ENCODE measurements at places on chromosomes 5 and 9.

GRCh38 chr5:91141642-91142041 lies 241.5 kb downstream of the ARRDC3 start:
- no peak for DNase-seq

GRCh38 chr5:53448851-53449250 lies 31.6 kb upstream of the FST start:
- no peak for DNase-seq

- DNase-seq, result no peak
Measured at GRCh38 chr5:128483738-128484137, 54.3 kb downstream of the FBN2 start.

- no peak for DNase-seq
Measured at GRCh38 chr9:116674210-116674980, 12.7 kb upstream of the TRIM32 start.

GRCh38 chr9:117034866-117035265 lies 347.8 kb downstream of the TRIM32 start:
- DNase-seq, result peak; percentile 7

GRCh38 chr5:146586752-146587151 lies 70.8 kb upstream of the GPR151 start:
- no peak for DNase-seq

DNA sequence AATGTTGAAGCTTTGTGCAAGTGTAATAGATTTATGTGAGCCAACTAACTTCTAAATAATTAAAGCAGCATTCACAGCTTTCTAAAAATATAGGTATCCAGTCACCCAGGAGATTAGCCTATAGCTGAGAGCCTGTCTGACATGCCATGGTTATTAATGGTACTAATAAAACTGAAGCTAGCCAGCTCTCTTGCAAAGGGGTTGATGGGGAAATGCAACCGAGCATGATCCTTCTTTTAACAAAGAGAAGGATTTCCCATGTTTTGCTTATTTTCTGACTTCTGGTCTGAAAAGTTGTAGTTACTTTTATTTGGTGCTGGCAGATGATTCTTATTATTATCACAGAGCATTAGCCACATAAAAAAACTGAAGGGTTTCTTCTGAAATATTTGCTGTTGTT lies 488.7 kb upstream of the CYLC2 start:
- DNase-seq, result no peak

DNA sequence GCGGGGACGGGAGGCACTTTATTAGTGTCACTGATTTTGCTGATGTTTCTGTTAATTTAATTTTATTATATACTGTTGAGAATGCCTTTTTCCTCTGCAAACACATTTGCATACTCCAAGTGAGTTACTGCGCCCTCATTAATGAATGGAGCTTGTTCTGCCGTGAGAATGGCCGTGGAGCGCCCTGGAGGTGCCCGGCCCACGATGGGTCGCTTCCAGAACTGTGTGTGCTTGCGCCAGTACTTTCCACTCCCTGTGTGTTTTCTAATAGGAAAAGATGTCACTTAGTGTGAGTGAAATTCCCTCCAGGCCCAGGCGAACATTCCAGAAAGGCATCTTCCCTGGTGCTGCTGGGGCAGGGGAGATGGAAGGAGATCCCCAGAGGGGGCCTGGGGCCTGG lies 30.1 kb downstream of the NDUFS6 start:
- DNase-seq, result no peak

GRCh38 chr9:14303100-14303499 lies 10.8 kb downstream of the NFIB start:
- DNase-seq, result no peak

Measured in choroid plexus epithelial cell (primary cell).